ENCODE measurements at places on chromosomes 7 and 10. TPM values are rescaled to one million over a fixed set of nuclear protein-coding genes. Genes with fewer than 3 reads are reported as not detected.

DNA sequence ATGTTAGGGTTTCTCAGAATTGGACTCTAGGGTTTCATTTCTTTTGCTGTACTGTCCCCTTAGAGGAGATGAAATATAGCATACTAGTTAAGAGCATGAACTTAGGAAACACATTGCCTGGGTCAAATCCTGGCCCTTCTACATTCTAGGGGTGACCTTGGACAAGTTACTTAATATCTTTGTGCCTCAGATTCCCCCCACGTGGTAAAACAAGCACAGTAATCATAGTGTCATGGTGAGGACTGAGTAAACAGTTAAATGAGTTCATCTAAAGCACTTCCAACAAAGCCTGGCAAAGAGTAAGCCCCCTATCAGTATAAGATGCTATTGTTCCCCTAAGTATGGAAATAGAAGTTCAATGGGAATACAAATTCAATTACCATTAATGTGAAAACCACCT is 5.1 kb downstream of the DPY19L1 start:
- H3K4me3 ChIP-seq, result no peak overlapping the region
- no peak overlapping the region for H3K27ac ChIP-seq
- H3K27me3 ChIP-seq, result no peaks in the 10 kb centered on the region
- peaks cover 9% of the 10 kb centered on the region for H3K4me1 ChIP-seq
- no peaks in the 10 kb centered on the region for H3K36me3 ChIP-seq
- DNase-seq, result no peak

COL1A2 gene
- 225 TPM for total RNA-seq

DNA sequence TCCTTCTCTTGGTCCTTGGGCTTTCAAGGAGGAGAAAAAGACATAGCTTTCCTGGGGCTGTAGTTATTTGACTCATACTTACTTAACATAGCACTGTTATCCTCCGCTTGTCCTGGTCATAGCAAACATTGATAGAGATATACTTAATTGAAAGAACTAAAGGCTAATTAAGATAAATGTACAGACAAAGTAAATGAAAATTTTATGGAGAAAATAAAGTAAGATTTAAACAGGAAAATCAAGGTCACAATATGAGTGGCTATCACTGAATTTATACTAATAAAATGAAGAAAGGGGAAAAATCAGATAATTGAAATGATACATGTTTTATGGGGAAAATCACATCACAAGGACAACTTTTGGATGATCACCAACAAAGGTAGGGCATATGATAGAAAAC is 849.7 kb downstream of the GRM8 start:
- no peak for DNase-seq
- no peak overlapping the region for H3K27ac ChIP-seq
- H3K4me3 ChIP-seq, result no peak overlapping the region
- H3K27me3 ChIP-seq, result no peaks in the 10 kb centered on the region
- no peaks in the 10 kb centered on the region for H3K36me3 ChIP-seq

DNA sequence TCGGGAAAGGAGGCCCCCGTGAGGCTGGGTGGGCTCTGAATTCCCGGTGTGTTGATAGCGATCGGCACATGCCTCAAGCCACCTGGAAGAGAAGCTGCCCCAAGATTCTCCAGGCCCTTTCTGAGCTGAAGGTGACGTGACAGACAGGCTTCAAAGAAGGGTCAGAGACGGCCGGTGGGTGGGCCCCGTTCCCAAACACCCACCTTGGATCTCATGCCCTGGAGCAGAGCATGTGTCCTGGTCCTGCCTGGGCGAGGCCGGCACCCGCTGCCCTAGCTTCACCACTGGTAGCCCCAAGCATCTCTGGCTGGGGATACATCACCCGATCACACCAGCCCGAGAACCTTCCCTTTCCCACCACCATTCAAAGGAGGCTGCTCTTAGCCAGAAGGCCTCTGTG is 399.0 kb downstream of the DNAJB6 start:
- DNase-seq, result no peak
- H3K4me3 ChIP-seq, result no peak overlapping the region
- H3K27ac ChIP-seq, result no peak overlapping the region

OR2A12 gene
- not detected for total RNA-seq

GRCh38 chr7:132614428-132615318 is 38.4 kb upstream of the PLXNA4 start:
- H3K27me3 ChIP-seq, result no peaks in the 10 kb centered on the region
- H3K27ac ChIP-seq, result no peak overlapping the region
- H3K4me1 ChIP-seq, result no peaks in the 10 kb centered on the region
- peak overlapping the region; percentile 19 for H3K4me3 ChIP-seq
- H3K36me3 ChIP-seq, result no peaks in the 10 kb centered on the region

SKIDA1 gene
- 0.82 TPM for total RNA-seq

GRCh38 chr10:21975378-21975990 is 28.0 kb downstream of the DNAJC1 start:
- no peak for DNase-seq
- H3K27ac ChIP-seq, result no peak overlapping the region
- H3K27me3 ChIP-seq, result no peaks in the 10 kb centered on the region
- H3K4me1 ChIP-seq, result no peaks in the 10 kb centered on the region

AGMO gene
- not detected for total RNA-seq

TMEM26 gene
- total RNA-seq, result 0.14 TPM

GOLGA7B gene
- total RNA-seq, result 0.55 TPM

GRCh38 chr7:22124941-22125340 is 179.2 kb upstream of the CDCA7L start:
- H3K27me3 ChIP-seq, result no peaks in the 10 kb centered on the region
- no peak overlapping the region for H3K4me3 ChIP-seq
- no peak for DNase-seq
- H3K4me1 ChIP-seq, result no peaks in the 10 kb centered on the region
- H3K27ac ChIP-seq, result no peak overlapping the region

DNA sequence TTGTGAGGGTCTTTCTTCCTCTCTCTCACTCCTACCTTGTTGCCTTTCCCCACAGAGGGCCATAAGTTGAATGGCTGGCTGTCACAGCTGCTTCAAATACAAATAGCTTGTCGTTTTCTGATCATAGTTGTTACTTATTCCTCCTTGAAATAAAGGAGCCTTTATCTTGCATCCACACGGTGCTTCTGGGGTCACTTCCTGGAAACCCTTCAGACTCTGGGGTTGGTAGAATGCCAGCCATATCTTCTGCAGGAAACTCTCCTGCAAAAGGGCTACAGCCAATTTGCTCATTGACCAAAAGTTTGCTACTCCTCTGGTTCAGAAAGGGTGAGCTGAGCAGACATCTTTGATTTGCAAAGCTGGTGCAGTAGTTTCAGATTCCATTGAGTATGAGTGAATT is 70.4 kb downstream of the FAM185A start:
- H3K27me3 ChIP-seq, result no peaks in the 10 kb centered on the region
- no peak overlapping the region for H3K27ac ChIP-seq
- no peak for DNase-seq
- no peaks in the 10 kb centered on the region for H3K4me1 ChIP-seq

CLIP2 gene
- total RNA-seq, result 35.5 TPM

AMPH gene
- total RNA-seq, result 37.9 TPM

PPP1R17 gene
- total RNA-seq, result not detected

DNA sequence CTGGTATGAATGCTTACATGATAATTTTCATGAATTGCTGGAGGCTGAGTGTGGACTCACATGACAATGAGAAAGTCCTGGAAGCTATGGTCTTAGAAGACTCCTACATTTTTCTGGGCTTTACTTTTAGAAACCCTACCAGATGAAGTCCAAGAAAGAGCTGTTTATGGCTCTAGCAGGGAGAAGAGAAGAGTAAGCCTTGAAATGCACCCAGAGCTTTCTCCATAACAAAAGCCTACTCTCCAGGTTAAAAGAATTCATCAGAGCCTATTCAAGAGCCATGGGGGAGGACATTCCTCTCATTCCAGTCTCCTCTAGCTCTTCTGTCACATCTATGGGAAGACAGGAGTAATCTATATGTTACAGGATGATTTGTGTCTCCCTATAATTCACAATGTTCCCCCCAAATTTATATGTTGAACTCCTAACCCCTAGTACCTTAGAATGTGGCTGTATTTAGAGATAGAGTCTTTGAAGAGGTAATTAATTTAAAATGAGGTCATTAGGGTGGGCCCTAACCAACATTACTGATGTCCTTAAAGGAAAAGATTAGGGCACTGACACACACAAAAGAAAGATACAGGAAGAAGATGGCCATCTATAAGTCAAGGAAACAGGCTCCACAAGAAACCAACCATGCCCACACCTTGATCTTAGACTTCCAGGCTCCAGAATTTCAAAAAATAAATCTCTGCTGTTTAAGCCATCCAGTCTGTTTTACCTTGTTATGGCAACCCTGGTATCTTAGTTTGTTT is 193.8 kb upstream of the PTER start:
- no peaks in the 10 kb centered on the region for H3K36me3 ChIP-seq
- DNase-seq, result no peak
- H3K4me3 ChIP-seq, result no peak overlapping the region
- H3K4me1 ChIP-seq, result no peaks in the 10 kb centered on the region
- no peak overlapping the region for H3K27ac ChIP-seq
- no peaks in the 10 kb centered on the region for H3K27me3 ChIP-seq

DNA sequence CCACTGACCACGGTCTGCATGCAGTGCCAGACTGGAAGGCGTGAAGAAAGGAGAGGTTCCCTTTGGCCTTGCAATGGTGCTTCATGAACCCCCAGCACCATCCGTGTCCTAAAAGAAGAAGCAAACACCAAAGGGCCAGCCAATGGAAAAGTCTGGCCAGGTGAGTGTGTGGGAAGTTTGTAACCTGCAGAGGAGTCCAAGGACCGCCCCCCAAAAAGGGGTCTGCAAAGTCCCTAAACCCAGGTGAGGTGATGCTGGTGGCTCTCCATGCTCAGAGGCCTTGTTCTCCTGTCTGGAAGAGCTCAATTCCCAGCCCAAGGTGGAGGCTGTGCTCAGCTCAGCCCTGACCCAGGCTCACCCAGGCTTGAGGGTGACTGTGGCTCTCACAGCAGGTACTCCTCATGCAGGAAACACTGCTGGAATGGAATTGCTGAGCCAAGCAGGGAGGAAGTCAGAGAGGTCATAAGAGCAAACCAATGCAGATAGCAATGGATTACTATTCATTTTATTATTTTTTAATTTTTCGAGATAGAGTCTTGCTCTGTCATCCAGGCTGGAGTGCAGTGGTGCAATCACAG is 52.4 kb upstream of the NANOS1 start:
- H3K27me3 ChIP-seq, result no peaks in the 10 kb centered on the region
- no peaks in the 10 kb centered on the region for H3K4me1 ChIP-seq
- DNase-seq, result no peak
- H3K27ac ChIP-seq, result no peak overlapping the region

NEUROD6 gene
- not detected for total RNA-seq

GRCh38 chr7:121330053-121330833 is 1.4 kb downstream of the WNT16 start:
- H3K27ac ChIP-seq, result no peak overlapping the region
- H3K27me3 ChIP-seq, result peaks cover 78% of the 10 kb centered on the region
- H3K4me1 ChIP-seq, result no peaks in the 10 kb centered on the region

OPALIN gene
- not detected for total RNA-seq

DNA sequence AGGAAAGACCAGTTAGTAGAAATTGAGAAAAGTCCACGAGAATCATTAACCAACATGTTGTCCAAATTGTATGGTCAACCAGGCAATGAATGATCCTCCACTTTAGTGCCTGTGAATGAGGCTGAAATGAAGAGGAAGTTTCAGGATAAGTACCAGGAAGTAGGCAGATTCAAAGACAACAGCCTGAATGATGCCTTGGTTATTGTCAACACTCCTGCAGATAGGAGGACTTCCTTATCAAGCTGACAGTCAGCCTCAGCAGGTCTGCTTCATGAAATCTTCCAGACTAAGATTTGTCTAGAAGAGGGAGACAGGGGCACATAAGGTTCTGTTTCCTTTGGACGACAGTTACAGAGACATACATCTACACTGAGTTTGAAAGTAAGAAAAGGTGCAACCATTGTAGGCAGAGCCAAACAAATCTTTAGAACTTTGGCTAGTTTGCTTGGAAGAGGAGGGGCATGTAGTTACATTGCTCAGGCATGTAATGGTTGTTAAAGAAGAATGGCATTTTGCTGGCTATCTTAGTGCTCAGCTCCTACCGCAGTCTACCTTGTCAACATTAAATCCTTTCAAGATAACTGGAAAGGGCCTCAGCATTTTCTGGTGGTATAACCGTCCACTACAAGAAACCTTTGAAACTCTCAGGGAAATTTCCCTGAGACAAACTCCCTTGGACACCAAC is 81.4 kb downstream of the ABI1 start:
- no peaks in the 10 kb centered on the region for H3K27me3 ChIP-seq
- no peaks in the 10 kb centered on the region for H3K36me3 ChIP-seq
- H3K27ac ChIP-seq, result no peak overlapping the region
- H3K4me3 ChIP-seq, result no peak overlapping the region
- H3K4me1 ChIP-seq, result no peaks in the 10 kb centered on the region
- DNase-seq, result no peak

- peaks cover 50% of the 10 kb centered on the region for H3K27me3 ChIP-seq
- DNase-seq, result no peak
- H3K27ac ChIP-seq, result peak overlapping the region; percentile 2
- H3K36me3 ChIP-seq, result no peaks in the 10 kb centered on the region
- peak overlapping the region; percentile 80 for H3K4me3 ChIP-seq
Measured at GRCh38 chr10:101063050-101063525, 1.3 kb downstream of the KAZALD1 start.

PAX4 gene
- not detected for total RNA-seq

DNA sequence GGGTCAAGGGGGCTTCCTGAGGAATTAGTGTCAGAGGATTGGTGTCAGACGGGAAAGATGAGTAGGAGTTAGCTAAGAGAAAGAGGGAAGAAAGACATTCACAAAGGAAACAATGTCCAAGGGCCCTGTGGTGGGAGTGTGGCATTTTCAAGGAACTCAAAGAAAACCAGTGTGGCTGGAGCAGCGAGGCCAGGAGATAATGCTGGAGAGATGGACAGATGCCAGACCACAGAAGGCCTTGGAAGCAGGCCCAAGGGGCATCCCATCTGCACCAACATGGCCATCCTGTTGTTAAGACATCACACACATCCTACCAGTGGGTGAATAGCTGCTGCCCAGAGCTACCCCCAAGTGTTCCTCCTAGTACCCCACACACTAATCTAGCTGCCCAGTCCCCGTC is 36.1 kb upstream of the CUL1 start:
- no peaks in the 10 kb centered on the region for H3K36me3 ChIP-seq
- no peaks in the 10 kb centered on the region for H3K4me1 ChIP-seq
- no peaks in the 10 kb centered on the region for H3K27me3 ChIP-seq
- DNase-seq, result no peak
- no peak overlapping the region for H3K4me3 ChIP-seq

GRCh38 chr7:25218191-25218590 is 10.1 kb downstream of the NPVF start:
- no peaks in the 10 kb centered on the region for H3K27me3 ChIP-seq
- H3K27ac ChIP-seq, result no peak overlapping the region
- no peak overlapping the region for H3K4me3 ChIP-seq

DNA sequence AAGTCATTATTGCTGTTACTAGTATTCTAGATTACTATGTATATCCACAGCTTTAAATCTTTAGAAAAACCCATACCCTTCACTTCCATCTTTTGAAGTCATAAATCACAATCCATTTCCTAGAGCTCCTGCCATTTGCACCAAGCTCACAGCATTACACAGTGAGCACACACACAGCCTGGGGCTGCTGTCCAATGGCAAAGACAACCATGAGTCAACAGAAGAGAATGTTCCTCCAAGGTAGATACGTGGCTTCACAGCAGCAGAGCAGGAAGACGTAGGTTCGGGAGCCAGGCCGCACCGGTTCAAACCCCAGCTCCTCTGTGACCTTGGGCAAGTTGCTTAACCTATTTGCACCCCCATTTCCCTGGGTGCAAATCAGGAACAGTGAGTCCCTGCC is 234.6 kb downstream of the DIP2C start:
- peaks cover 70% of the 10 kb centered on the region for H3K4me1 ChIP-seq
- no peaks in the 10 kb centered on the region for H3K36me3 ChIP-seq
- peak overlapping the region; percentile 83 for H3K27ac ChIP-seq
- peak; percentile 91 for DNase-seq
- H3K27me3 ChIP-seq, result no peaks in the 10 kb centered on the region
- no peak overlapping the region for H3K4me3 ChIP-seq

All from sigmoid colon (tissue), 7 donors.